T47D (cell line): ENCODE measurements at places on chromosomes 2 and 18.
A peak's percentile ranks its signal among the peaks of the same experiment; 100 is the strongest.

GRCh38 chr2:24836206-24836605 lies 43.0 kb downstream of the CENPO start:
- no peak for DNase-seq

DNA sequence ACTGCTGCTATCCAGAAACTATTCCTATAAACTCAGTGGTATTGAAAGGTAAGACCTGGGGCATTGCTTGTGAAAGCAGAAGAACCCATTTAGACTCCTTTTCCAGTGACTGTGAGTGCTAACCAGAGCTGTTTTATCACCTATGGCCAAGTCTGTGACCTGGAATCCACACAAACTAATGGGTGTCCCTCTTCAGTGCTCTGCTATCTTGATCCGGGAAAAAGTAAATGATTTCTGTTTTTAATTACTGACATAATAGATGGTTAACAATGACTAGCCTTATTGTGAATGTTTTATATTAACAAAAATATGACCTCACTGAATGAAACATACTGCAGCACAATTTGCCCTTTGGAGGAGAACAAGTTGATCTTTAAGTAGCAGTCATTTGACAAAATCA lies 251.6 kb upstream of the MC4R start:
- no peak for DNase-seq

- DNase-seq: no peak
Observed at GRCh38 chr2:126534478-126534877, 121.5 kb upstream of the GYPC start.

DNA sequence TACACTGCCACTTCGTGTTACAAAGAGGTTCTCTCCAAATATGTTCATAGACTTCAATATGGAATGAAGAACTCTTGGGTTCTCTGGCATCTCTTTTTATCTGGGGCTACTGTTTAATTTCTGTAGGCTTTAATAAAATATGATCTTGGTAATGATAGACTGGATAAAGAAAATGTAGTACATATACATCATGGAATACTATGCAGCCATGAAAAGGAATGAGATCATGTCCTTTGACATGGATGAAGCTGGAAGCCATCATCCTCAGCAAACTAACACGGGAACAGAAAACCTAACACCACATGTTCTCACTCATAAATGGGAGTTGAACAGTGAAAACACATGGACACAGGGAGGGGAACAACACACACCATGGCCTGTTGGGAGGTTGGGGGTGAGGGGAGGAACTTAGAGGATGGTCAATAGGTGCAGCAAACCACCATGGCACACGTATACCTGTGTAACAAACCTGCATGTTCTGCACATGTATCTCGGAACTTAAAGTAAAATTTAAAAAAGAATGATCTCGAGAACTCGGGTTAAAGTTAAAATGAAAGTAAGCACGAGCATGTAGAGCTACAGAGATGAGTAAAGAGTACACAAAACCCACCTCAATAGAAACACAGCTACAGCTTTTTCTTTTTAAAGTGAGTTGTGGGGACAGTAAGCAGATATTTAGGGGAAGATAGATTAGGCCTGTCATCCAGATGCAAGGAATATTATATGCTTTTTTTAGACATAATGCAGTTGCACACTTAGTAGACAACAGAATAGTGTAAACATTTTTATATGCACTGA lies 102.3 kb downstream of the SGPP2 start:
- no peak for DNase-seq

GRCh38 chr18:22935431-22935830 lies 2.3 kb downstream of the RBBP8 start:
- DNase-seq: no peak

DNA sequence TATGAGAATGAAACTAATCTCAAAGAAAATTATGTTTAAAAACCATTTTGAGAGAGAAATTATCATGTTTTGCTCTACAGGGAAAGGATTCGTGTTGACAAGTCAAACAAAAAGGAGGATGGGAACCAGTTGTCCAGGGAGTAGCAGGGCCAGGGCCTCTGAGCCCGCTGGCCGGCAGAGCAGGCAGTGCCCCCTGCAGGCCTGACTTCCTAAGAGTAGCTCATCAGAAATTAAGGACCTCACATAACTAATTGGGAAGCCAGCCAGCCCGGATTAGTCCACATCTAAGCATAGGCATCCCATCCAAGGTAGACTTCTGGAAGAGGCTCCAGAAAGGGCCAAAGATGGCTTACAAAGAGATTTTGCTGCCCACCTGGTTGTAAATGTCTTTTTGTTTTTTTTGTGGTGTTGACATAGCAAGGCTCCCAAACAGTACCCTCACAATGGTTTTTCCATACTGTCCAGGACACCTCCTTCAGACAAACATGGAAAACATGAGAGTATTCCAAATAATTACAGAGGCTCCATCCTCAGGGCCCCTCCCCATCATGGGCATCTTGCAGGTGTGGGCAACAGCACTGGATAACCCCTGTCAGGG lies 241.2 kb upstream of the TANK start:
- DNase-seq: peak; percentile 7

DNA sequence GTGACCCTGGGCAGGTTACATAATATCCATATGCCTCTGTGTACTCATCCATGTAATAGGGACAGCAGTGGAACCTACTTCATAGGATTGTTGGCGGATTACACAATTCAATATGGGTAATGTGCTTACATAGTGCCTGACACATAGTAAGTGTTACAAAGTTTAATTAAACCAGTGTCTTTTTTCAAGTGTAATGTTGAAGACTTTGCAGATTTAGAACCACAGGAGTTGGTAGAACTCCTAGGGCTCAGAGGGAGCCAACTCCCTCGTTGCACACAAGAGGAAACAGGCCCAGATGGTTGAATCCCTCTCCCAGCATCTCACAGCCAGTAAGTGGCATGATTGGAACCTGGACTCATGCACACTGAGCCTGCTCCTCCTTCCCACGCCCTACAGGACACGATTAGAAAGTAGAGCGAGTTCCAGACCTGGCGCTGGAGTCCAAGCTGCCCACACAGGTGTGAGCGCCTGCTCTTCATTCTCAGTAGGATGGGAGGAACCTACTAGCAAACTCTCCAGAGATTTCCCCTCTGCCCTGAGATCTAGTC lies 97.8 kb downstream of the VSNL1 start:
- DNase-seq: no peak

GRCh38 chr2:101012706-101013181 lies 10.7 kb downstream of the RPL31 start:
- DNase-seq: no peak

- no peak for DNase-seq
Observed at GRCh38 chr18:64981915-64982314, 768.9 kb upstream of the CDH7 start.

DNA sequence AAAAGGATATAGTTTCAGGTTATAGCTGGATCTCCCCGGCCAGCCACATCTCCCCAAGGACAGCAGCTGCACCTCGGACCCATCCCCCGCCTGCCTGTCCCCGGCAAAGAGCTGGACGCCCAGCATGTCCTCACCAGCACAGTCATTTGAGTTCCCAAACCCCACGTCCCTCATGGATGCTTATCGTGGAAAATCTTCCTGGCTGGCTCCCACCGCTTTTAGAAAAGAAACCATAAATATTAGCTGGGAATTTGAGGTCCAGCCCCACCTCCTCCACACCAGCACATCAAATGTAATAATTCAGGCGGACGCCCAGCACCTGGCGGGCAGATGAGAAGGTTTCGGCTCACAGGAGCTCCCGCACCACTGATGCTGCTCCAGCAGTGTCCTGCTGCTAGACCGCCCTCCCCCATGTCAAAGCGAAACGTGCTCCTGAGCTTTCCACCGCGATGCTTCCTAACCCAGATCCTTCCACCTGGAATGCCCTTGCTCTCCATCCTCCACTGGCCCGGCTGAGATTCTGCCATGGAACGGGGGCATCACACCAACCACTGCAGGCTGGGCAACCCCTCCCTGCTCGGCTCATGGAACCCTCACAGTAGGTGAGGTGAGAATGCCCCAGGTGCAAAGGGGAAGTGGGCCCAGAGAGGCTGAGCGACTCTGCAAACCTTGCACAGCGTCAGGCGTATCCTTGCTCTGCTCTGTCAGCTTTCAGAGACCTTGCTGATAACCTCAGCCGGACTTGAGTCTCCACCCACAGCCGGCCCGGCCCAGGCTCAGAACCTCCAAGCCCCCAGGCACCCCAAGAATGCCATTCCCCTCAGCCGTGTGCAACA lies 71.5 kb upstream of the GPC1 start:
- DNase-seq: no peak

DNA sequence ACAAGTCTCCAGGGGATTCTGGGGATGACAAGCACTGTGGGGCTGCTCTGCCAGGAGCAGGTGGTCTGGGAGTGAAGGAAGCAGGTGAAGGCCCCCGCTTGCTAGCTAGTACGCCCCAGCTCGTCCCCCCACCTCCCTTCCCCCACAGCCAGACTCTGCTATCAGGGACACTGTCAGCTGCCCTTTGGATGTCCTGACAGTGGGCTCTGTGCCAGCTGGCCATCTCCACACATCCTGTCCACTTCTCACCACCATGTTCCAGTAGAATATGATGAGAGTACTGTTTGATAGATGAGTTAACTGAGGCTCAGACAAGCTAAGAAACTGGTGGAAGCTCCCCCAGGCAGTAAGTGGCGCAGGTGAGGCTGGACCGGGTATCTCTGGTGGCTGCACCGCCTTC lies 276.2 kb downstream of the CELF4 start:
- no peak for DNase-seq

GRCh38 chr2:29644949-29645348 lies 276.4 kb downstream of the ALK start:
- no peak for DNase-seq

- no peak for DNase-seq
Observed at GRCh38 chr2:172339371-172340010, 87.9 kb upstream of the ITGA6 start.

GRCh38 chr18:26471826-26472225 lies 76.5 kb downstream of the KCTD1 start:
- no peak for DNase-seq

DNA sequence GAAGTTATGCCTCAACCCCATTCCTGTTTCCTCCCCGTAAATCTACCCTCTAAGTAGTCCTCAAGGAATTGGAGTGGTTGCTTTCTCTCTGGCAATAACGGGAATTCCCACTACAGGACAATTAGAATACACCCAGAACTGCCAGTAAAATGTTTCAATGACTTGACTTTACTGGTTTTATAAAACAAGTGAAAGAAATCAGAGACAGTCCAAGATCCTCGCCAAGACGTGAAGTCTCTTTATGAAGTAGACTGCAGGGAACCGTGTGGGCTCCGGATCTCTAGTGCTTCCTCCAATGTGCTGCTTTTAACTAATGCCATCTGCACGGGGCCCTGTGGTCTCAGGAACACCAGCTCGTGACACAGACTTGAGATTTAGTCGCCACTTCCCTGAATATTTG lies 101.4 kb downstream of the CPO start:
- DNase-seq: no peak

GRCh38 chr2:96552315-96553175 lies 16.0 kb downstream of the ARID5A start:
- DNase-seq: no peak

DNA sequence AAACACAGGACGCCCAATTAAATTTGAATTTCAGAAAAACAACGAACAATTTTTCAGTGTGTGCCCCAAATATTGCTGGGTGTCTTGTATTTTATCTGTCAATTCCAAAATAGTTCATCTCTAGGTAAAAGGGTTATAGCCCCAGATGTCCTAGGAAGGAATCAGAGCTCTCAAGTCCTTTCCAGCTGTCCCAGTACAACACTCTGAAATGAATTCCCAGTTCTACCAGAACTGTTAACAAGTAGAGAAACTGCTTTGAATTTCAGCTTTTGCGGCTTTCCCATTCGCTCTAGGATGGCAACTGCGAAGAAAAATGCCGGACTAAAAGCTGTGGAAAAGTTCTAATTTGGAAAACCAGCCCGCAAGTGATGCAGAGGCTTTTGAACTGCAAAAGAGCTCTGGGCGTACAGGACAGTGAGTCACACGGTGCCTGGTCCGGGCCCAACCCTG lies 497 bp upstream of the GIGYF2 start:
- no peak for DNase-seq

- DNase-seq: no peak
Observed at GRCh38 chr2:7592618-7593140, 675.5 kb downstream of the RNF144A start.

- no peak for DNase-seq
Observed at GRCh38 chr2:59745085-59745484, 808.4 kb downstream of the BCL11A start.

GRCh38 chr18:63317982-63318888 lies 1.3 kb downstream of the BCL2 start:
- peak; percentile 26 for DNase-seq
